Pancreas (tissue), 10 donors: ENCODE measurements at places on chromosomes 5 and 9. TPM values are rescaled to one million over a fixed set of nuclear protein-coding genes. Genes with fewer than 3 reads are reported as not detected.
A peak's percentile ranks its signal among the peaks of the same experiment; 100 is the strongest.

DNA sequence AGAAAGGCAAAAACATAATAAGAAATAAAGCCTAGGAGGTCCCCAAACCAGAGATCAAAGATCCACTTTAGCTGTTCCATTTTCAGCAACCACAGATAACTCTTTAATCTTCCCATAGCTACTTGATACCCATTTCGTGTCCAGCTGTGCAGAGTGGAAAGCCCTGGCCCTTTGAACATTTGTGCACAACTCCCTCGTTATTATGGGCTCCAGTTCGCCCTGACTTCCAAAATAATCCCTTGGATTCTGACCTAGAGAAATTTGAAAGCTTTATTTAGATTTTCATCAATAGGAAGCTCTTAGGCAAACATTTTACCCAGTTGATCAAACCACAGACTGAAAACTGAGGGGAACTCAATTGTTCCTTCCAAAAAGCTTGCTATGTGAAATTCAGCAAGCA is 4.8 kb downstream of the MYOT start:
- DNase-seq = no peak
- no peaks in the 10 kb centered on the region for H3K27me3 ChIP-seq
- H3K4me1 ChIP-seq = no peaks in the 10 kb centered on the region
- no peak overlapping the region for H3K27ac ChIP-seq
- no peak overlapping the region for H3K4me3 ChIP-seq

Gene C5
- total RNA-seq = 12.7 TPM

Gene CRAT
- total RNA-seq = 93.7 TPM

GRCh38 chr5:80370390-80370789 is 37.5 kb upstream of the ZFYVE16 start:
- no peak for DNase-seq
- H3K4me3 ChIP-seq = no peak overlapping the region
- H3K4me1 ChIP-seq = no peaks in the 10 kb centered on the region
- no peak overlapping the region for H3K27ac ChIP-seq

DNA sequence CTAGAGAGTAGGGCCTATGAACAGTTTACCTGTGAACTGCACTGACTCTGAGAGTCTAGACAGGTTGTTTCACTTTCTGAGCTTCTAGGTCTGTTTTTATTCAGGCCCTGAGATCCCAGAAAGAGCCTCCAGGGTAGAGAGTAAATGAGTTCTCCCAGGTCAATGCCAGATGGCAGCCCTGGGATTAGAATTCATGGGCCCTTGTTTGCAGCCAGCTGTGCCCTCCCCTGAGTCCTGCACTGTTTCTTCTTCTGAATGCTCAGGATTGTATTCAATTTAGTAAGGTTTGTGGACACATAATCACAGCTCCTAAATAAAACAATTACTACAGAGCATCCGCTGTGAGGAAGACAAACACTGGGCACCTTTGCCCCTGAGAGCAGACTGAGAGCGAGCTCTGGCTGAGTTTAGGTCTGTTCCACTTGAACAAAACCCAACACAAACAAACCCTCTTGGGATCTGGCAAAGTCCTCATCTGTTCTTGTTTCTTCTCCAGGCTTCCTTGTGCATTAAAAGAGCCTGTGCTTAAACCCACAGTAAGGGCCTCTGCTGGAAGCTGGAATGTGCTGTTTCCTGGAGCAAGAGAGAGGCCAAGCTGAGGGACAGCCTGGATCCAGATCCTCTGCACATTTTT is 29.9 kb downstream of the FAM219A start:
- H3K4me1 ChIP-seq = no peaks in the 10 kb centered on the region
- H3K27ac ChIP-seq = no peak overlapping the region
- DNase-seq = no peak
- H3K27me3 ChIP-seq = no peaks in the 10 kb centered on the region

Gene CCL27
- total RNA-seq = not detected

GRCh38 chr9:128627127-128627715 is 29.4 kb downstream of the DYNC2I2 start:
- no peaks in the 10 kb centered on the region for H3K4me1 ChIP-seq
- H3K27me3 ChIP-seq = no peaks in the 10 kb centered on the region
- H3K27ac ChIP-seq = no peak overlapping the region
- H3K4me3 ChIP-seq = no peak overlapping the region
- no peaks in the 10 kb centered on the region for H3K36me3 ChIP-seq

- DNase-seq = no peak
- H3K27ac ChIP-seq = no peak overlapping the region
- no peaks in the 10 kb centered on the region for H3K27me3 ChIP-seq
- no peak overlapping the region for H3K4me3 ChIP-seq
- no peaks in the 10 kb centered on the region for H3K36me3 ChIP-seq
- no peaks in the 10 kb centered on the region for H3K4me1 ChIP-seq
These were observed 306.8 kb downstream of the SPOCK1 start for GRCh38 chr5:137192293-137192743.

DNA sequence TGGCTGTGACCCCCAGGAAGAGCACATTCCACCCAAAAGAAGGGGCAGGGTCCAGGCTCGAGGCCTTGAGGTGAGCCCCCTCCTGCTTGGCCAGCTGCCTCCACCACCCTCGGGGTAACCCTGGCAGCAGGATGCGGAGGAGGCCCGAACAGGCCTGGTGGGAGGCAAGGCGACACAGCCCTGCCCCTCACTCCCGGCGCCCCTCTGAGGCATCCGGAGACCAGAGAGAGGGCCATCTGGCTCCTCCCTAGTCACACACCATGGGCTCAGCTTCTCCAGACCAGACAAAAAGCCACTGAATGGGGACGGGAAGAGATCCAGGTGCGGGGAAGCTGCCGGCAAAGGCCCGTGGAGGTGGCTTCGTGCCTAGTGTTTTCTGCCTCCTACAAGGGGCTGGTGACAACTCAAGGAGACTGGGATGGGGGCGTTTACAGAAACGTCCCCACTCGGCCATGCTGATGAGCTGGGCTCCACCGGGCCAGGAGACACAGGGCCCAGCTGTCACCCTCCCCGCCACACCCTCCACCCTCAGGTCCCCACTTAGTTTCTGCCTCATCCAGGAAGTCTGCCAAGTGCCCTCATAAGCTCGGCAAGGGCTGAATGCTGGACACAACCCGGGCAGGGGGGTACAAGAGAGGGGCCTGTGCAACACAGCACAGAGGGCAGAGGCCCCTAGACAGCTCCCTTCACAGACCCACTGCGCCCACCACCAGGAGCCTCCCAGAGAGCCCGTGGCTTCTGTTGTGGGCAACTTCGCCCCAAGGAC is 41.9 kb downstream of the NACC2 start:
- H3K27ac ChIP-seq = peak overlapping the region; percentile 76
- H3K27me3 ChIP-seq = no peaks in the 10 kb centered on the region
- peaks cover 13% of the 10 kb centered on the region for H3K4me1 ChIP-seq
- H3K4me3 ChIP-seq = no peak overlapping the region

DNA sequence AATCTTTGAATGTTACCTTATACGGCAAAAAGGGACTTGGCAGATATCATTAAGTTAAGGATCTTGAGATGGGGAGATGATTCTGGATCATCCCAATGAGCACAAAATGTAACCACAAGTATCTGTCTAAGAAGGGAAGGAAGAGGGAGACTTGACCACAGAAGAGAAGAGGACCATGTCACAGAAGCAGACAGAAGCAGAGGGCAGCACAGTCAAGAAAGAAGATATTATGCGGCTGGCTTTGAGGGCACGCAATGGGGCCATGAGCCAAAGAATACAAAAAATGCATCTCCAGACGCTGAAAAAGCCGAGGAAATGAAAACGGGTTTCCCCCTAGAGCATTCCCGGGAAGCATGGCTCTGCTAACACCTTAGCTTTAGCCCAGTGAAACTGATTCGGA is 225.3 kb downstream of the NR2F1-AS1 start:
- no peak overlapping the region for H3K27ac ChIP-seq
- no peak for DNase-seq
- no peaks in the 10 kb centered on the region for H3K4me1 ChIP-seq
- no peaks in the 10 kb centered on the region for H3K27me3 ChIP-seq
- no peak overlapping the region for H3K4me3 ChIP-seq
- no peaks in the 10 kb centered on the region for H3K36me3 ChIP-seq

Gene IFNA21
- not detected for total RNA-seq

DNA sequence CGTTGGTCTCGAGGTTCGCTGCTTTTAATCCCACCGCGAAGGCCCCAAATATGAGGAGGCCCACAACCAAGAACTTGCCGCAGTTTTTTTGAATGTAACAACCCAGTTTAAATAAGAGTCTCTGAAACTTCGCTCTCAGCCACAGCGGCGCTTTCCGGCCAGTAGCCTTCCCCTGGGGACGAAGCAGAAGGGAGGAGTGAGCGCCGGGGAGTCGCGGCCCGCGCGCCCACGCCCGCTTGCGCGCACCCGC is 10.4 kb downstream of the PTCH1 start:
- no peaks in the 10 kb centered on the region for H3K36me3 ChIP-seq
- DNase-seq = no peak
- peak overlapping the region; percentile 62 for H3K4me3 ChIP-seq
- peak overlapping the region; percentile 76 for H3K27ac ChIP-seq
- peaks cover 20% of the 10 kb centered on the region for H3K4me1 ChIP-seq
